ENCODE measurements at places on chromosomes 4 and X.

DNA sequence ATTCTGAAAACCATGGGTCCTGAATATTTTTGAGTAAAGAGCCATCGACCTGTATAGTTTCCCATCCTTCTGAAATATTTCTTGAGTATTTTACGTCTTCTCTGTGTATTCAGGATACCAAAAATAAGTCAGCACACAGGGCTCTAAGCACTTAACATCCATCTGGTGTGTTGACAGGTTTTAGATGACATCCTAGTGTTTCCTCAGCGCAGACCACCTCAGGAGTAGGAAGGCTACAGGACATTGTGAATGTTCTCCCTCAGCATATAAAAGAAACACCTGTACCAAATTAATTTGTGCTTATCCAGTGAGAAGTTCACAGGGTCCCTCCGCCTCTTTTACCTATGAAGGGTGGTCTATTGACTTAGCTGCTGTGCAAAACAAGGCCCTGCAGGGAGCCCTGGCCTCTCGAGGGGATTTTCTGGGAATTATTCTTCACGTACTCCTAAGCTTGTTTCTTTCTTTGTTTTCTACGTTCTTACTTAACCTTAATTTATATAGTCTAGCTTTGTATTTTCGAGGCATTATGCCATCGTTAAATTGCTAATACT is 241.8 kb downstream of the FBXO8 start:
- no peak for DNase-seq

DNA sequence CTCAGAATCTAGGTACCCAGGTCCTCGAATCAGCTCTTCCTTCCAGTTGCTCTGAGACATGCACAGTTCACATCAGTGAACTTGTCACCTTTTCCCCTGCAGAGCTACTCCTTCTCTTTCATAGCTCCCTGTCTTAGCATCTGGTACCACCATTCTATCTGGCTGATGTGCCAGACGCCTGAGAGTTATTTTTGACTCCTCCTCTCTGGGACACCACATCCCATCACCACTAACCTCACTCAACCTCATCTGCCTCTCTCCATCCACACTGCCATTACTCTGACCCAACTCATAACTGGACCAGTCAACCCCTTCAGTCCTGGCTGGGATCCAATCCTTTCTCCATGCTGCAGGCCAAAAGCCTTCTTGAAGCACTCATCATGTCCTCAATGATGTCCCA is 44.5 kb downstream of the SLC2A9 start:
- no peak for DNase-seq

- no peak for DNase-seq
Measured at GRCh38 chrX:151402719-151403390, 5.8 kb downstream of the VMA21 start.

DNA sequence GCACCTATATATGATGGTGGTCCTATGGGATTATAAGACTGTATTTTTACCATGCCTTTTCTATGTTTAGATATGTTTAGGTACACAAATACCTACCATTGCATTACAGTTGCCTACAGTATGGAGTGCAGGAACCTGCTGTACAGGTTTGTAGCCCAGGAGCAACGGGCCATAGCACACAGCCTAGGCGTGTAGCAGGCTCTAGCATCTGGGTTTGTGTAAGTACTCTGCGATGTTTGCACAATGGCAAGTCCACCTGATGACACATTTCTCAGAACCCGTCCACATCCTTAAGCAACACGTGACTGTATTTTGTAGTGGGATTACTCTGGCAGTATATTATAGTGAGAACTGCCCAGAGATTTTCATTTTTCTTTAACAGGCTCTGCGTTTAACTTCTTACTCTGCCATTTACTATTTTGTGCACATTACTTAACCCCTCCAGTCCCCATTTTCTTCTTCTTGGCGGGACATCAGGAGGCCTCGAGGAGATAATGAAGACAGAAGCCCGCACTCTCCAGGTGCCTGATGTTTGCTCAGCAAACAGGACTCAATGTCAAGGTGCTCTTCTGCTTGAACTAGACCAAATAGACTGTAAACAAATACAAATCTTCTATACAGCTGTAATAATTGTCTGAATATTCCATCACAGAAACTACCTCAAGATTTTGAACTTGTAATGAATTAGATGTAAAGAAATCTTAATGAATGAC is 102.0 kb upstream of the PDLIM3 start:
- no peak for DNase-seq

GRCh38 chrX:16516232-16516876 is 133.6 kb upstream of the S100G start:
- no peak for DNase-seq

Measured in Peyer's patch (tissue), 4 donors.